Stimulated activated effector memory CD8-positive, alpha-beta T cell treated with anti-CD3 and anti-CD28 coated beads, Interleukin-12 subunit alpha, Interleukin-12 subunit beta, amount 100 ng/mL, for 72 hours (primary cell): ENCODE measurements at places on chromosomes 7 and 10.

GRCh38 chr10:113041324-113041723 lies 91.3 kb downstream of the TCF7L2 start:
- DNase-seq = no peak

- DNase-seq = no peak
These were observed 35.3 kb downstream of the SKIDA1 start for GRCh38 chr10:21490028-21490710.

DNA sequence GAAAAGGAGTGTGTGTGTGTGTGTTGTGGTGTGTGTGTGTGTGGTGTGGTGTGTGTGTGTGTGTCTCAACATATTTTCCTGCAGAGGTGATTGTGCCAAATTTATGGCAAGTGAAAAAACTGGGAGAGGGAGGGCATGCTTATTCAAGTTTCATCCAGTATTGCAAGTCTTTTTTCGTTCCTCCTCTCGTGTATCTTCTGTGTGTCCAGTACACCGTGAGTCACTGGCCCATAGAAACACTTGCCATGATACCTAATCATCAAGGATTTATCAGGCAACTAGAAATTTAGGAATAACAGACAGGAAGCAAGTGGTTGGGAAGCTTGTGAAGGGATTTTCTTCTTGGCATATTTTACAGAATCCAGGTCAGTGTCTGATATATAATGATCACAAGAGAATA lies 820.5 kb downstream of the GATA3 start:
- DNase-seq = no peak

GRCh38 chr7:70527520-70528115 lies 604.3 kb upstream of the GALNT17 start:
- DNase-seq = no peak

GRCh38 chr7:140646931-140647647 lies 6.5 kb upstream of the DENND2A start:
- no peak for DNase-seq

DNA sequence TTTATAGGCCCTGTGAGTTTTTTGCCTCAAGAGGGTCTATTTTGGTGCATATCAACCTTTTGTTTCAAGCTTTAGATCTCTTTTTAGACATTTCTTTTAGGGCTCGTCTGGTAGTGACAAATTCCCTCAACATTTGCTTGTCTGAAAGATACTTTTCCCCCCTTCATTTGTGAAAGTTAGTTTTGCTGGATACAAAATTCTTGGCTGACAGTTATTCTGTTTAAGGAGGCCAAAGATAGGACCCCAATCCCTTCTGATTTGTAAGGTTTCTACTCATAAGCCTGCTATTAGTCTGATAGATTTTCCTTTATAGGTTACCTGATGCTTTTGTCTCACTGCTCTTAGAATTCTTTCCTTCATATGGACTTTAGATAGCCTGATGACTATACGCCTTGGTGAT lies 36.1 kb upstream of the ARMC3 start:
- no peak for DNase-seq

DNA sequence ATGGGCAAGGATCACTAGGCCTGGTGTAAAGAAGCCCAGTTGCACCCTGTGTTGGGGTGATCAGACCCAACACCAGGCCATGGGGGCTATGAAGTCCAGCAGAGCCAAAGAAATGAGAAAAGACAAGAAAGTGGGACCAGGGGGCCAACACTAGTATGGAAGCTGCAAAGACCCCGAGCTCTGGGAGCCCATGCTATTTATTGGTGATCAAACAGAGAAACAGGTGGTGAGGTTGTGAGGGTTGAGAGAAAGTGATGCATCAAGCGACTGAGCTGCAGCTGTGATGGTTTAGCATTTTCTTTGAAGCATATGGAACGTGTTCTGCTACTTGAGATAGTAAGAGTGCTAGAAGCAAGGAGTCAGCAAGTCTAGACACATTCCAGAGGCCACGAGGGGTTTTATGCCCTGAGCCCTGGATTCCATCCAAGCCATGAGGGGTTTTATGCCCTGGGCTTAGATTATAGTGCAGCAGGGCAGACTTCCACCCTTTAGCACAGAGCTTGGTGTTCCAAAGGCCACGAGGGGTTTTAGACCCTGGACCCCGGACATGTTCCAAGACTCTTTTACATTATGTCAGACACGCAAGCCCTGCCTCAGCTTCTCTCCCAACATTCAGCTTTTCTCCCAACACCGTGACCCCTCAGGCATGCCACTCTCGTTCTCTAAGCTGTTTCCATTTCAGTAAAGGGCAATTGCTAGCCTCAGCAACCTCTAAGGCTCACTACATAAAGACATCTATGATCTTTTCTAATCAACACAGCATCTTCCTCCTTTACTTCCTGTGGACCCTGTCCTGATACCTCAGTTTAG lies 43.1 kb upstream of the GPAM start:
- DNase-seq = no peak

DNA sequence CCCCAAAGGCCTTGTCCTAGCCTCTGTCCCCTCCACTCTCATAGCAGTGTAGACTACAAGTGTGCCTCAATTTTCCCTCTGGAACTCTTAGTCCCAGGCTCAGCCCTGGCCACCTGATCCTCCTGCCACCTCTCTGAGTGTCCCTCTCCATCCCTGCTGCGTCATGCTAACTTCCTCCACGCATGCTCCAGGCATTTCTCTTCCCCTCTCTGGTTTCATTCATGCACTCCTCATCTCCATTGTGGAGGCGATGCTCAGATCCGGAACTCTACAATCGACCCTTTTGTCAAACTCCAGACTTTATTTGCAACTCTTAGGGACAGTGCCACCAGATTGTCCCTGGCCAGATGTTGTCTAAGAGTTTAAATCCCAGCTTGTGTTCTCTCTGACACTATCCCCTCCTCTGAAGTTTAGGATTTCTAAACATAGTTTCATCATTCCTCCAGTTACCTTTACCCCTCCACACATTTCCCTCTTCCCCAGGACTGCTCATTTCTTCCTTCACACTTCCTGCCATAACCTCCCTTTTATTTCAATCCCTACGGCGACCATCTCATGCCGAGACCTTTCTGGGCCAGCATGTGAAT lies 492.6 kb downstream of the PLXNA4 start:
- no peak for DNase-seq

GRCh38 chr7:97871659-97872024 lies 566 bp downstream of the ASNS start:
- no peak for DNase-seq

DNA sequence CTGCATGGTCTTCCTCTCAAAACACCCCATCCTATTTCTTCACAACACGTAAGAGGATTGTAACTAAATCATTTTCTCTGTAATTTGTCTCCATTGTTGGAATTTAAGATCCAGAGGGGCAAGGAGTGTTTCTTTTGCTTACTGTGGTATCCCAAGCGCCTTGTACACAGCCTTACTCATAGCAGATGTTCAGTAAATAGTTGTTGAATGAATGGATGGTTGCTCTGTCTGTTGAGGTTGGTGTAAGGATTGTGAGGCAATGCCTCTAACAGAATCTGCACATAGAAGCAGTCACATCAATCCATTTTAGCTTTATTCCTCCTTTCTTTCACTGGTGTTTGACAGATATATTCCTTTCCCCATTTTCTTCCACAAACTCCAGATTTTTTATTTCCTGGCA lies 90.1 kb downstream of the ZNF365 start:
- DNase-seq = no peak
